ENCODE measurements at places on chromosomes 4 and X.
A peak's percentile ranks its signal among the peaks of the same experiment; 100 is the strongest.

DNA sequence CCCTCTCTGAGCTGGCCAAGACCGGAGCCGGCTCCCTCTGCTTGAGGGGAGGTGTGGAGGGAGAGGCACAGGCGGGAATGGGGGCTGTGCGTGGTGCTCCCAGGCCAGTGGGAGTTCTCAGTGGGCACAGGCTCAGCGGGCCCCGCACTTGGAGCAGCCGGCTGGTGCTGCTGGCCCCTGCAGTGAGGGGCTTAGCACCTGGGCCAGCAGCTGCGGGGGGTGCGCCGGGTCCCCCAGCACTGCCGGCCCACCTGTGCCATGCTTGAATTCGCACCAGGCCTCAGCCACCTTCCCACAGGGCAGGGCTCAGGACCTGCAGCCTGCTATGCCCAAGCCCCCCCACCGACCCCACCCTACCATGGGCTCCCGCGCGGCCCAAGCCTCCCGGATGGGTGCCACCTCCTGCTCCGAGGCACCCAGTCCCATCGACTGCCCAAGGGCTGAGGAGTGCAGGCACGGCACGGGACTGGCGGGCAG lies 602.5 kb downstream of the KCTD8 start:
- DNase-seq, result no peak

GRCh38 chrX:140091125-140091886 lies 126.0 kb upstream of the CXorf66 start:
- peak; percentile 17 for DNase-seq

DNA sequence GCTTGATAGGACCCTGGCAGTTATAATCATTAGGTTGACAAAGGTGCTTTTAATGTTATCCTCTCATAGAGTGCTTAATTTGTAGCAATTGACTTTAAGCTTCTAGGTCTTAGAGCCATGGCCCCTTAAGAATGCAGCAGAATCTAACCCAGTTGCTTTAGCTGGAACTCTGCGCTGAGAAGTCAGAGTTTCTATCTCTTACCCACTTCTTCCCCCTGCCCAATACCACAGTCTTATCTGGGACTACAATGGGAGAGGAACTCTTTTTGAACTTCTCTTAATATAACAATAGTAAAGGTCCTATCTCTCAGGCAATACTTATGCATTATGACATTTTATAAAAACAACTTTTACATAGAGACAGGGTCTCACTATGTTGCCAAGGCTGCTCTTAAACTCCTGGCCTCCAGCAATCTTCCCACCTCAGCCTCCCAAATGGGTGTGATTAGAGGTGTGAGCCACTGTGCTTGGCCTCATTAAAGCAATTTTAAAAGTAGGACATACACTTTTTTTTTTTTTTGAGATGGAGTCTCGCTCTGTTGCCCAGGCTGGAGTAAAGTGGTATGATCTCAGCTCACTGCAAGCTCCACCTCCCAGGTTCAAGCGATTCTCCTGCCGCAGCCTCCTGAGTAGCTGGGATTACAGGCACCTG lies 1.8 kb downstream of the TLR10 start:
- DNase-seq, result no peak

- DNase-seq, result peak; percentile 2
Observed at GRCh38 chrX:42495139-42495538, 282.8 kb downstream of the PPP1R2C start.

DNA sequence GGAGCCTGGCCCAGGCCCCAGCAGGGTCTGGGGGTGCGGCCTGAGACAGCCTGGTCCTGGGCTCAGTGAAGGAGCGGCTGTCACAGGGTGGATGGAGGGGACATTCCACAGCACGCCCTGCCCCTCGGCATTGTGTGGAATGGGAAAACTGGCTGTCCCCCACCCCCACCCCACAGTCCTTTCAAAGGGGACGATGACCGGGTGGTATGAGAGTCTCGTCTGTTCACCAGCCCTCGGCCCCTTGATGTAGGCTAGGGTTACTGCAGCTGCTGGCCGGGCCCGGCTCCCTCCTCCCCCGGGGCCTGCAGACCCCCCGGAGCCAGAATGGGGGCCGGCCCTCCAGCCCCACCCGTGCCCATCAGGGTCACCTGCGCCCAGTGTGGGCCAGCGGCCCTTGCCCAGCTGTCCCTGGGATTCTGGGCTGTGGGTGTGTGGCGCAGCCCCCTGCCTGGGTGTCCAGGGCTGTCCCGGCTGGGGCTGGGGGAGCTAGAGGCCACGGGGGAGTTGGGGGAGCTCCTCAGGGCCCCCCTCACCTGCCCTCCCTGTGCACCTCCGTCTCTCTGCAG lies 11.7 kb downstream of the FGFRL1 start:
- DNase-seq, result no peak

DNA sequence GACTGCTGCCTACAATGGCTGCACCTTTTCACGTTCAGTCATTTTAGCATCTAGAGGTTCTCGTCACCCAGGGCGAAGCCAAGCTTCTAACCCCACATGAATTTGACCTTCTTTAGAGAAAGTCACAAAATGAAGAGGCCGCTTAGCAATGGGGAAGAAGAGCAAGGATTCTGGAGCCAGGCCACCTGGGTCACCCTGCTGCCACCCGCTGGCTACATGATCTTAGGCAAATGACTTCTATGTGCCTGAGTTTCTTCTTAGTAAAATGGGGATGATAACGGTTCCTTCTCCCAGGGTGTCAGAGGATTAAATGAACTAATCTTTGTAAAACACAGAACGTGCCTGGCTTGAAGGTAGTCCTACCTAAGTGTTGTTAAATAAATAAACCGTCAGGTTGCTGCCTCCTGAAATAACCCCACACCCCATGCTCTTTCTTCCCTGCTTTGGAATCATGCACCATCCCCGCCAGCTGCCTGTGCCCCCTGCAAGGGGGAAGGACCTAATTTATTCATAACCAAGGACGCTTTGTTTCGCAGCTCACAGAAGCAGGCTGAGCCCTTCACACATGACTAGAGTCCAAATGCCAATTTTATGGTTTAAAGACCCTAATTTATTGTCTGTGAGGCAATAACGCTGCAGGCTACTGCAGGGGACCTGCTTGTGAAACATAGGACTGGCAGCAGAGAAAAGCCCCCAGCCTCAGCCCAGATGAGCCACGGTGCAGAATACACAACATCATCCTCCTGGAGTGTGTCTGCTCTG lies 28.6 kb upstream of the NSG1 start:
- no peak for DNase-seq

Measured in activated CD8-positive, alpha-beta T cell treated with anti-CD3 and anti-CD28 coated beads for 36 hours (primary cell).